ENCODE measurements at places on chromosomes 5 and 9.

GRCh38 chr5:103119070-103119764, 721 bp downstream of the GIN1 start:
- no peak for DNase-seq

DNA sequence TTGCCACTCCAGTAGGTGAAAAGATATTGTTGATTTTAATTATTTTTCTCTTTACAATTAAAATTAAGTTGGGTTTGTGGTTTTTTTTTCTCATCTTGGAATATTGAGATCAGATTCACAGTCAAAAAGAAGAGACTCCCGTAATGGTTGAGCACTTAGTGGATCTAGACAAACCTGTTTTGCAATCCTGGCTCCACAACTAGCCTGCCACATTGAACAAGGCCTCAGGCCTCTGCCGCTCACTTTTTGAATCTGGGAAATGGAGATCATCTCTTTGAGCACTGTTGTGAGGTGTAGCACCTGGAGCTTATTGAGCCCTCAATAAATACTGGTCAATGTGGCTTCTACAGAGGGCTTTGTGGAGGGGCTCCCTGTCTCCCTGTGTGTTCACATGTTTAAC, 37.1 kb upstream of the RARS1 start:
- no peak for DNase-seq

DNA sequence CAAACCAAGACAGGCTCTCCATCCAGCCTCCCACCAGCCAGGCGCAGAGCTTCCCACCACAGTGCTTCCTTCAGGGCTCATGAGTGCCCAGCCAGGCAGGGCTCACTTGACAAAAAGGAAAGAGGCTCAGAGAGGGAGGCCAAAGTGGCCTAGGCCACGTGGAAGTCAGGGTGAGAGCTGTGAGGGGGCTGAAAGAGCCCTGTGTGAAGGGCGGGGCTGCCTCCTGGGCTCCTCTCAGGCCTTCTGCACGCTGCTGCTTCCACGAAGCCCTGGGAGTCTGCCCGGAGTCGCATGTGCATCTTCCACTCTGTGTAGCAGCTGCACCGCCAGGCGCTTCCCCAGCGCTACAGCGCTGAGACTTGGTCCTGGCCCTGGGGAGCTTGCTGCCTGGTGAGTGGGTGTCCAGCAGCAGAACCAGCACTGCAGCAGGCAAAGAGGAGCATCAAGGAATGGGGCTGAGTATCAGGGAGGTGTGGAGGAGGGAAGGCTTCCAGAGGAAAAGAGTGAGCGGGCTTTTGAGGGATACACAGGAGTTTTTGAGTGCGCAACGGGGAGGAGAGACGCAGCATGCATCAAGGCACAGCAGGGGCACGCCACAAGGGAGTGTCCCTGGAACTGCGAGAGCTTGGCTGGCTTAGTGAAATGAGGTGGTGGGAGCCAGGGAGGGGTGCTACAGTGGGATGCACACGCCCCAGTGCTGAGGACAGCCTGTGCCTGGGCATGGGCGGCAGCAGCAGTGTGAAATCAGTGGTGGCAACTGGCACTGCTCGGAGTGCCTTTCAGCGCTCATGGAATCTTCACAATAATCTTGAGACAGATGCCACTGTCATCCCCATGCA, 178.0 kb downstream of the GAPVD1 start:
- DNase-seq: no peak

DNA sequence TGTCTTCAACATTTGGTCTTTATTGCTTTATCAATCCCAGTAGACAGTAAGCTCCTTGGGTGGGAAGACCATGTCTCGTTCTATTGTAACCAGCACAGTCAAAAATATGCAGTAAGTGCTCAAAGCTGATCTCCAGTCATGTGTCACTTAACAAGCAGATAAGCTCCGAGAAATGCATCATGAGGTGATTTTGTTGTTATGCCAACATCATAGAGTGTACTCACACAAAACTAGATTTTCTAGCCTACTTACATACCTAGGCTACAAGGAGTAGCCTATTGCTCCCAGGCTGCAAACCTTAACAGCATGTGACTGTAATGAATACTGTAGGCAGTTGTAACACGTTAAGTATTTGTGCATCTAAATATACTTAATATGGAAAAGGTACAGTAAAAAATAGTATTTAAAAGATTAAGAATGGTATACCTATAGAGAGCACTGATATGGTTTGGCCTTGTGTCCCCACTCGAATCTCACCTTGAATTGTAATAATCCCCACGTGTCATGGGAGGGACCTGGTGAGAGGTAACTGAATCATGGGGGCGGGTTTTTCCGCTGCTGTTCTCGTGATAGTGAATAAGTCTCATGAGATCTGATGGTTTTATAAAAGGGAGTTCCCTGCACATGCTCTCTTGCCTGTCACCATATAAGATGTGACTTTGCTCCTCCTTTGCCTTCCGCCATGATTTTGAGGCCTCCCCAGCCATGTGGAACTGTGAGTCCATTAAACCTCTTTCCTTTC, 39.8 kb upstream of the PCSK5 start:
- DNase-seq: no peak
